ENCODE measurements at places on chromosomes 6 and 20.

GRCh38 chr6:104095661-104096416, 763.9 kb downstream of the HACE1 start:
- DNase-seq = no peak

- DNase-seq = no peak
Observed at GRCh38 chr6:26336355-26337198, 28.4 kb upstream of the BTN3A2 start.

DNA sequence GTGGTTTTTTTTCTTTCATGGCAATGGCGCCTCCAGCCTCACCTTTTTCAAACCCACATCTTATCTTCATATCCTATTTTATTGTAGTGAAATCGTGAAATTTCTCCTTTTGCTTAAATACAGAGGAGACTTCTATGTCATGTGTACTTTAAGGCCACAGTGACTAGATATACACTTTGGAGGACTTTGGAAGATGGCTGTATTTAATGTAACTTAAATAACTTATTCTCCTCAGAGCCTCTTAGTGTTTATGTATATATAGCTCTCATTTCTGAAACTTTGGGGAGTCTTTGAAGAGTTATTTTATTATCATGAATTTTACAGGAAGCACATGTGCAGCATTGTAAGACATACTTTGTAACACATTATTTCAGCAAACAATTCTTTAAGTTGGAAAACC, 968 bp downstream of the LAMA2 start:
- no peak for DNase-seq

DNA sequence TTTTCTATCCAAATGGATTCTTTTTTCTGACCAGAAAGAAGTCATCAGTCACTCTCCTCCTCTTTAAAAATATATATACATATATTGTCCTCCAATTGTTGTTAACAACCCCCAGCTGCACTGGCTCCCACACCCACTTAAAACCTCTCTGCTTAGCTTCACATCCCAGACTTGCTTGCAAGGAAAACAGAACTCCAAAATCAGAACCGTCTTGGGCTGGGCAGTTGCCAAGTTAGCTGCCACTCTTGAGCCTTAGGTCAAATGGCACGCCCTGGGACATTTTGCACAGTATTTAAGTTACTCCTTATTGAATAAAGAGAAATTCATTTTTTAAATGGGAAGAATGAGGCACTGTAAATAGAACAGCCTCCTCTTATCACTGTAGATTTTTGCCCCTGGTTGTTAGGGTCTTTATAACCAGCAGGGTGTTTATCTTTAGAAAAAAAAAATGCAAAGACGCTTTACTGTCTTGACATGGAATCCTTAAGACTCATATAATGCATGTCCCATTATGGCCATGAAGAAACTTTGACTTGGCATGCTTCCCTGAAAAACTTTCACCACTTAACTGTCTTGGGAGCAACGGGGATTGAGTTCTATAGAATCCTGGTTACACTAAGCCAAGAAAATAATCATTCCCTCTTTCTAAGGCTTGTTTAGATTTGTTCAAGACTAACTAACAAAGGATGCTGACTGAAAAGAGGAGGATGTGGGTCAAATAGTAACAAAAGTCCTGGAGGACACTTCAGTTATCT, 204.5 kb downstream of the ISM1 start:
- DNase-seq = no peak

- no peak for DNase-seq
Observed at GRCh38 chr6:130136798-130137197, 86.0 kb downstream of the SAMD3 start.

- DNase-seq = no peak
Observed at GRCh38 chr20:34843421-34843820, 18.0 kb upstream of the NCOA6 start.

DNA sequence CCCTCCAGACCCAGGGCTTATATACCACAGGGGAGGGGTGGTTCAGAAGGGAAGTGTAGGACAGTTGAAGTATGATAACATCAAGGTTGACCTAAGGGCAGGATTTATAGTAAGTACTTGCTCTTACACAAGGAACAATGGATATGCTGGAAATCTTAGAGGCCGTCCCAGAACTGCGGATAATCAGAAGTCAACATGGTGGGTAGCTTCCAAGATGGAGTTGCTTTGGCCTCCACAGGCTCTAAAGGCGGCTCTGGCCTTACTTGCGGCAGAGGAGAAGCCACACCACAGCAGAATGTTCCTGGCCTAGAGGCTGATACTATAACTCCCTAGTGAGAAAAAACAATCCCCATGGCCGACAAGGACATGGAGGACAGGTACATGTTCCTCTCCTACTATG, 344.7 kb downstream of the CDC5L start:
- no peak for DNase-seq

GRCh38 chr6:57123111-57123510, 33.1 kb downstream of the ZNF451 start:
- no peak for DNase-seq

DNA sequence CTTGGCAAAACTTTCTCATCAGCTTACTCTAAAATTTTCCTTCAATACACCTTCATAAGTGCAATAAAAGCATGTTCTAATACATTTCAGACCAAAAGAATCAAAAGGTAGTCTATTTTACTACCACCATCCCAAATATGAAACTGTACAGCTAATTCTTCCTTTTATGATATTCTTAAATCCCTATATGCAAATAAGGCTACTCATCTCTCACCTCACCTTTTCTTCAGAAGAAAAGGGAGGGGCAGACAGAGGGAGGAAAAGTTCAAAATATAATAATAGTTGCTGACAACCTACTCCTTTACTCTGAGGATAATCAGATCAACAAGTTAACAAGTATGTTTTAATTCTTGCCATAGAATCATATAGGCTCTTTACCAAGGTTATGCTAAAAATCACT, 7.4 kb downstream of the C6orf120 start:
- DNase-seq = no peak

GRCh38 chr20:15251171-15251570, 913.8 kb upstream of the FLRT3 start:
- DNase-seq = no peak

GRCh38 chr20:53831812-53832211, 238.2 kb upstream of the ZNF217 start:
- no peak for DNase-seq

- no peak for DNase-seq
Observed at GRCh38 chr20:5067877-5068645, 51.7 kb downstream of the PCNA start.

GRCh38 chr6:139475241-139475640, 100.8 kb upstream of the CITED2 start:
- no peak for DNase-seq

- DNase-seq = no peak
Observed at GRCh38 chr6:162150295-162150694, 577.3 kb downstream of the PRKN start.

DNA sequence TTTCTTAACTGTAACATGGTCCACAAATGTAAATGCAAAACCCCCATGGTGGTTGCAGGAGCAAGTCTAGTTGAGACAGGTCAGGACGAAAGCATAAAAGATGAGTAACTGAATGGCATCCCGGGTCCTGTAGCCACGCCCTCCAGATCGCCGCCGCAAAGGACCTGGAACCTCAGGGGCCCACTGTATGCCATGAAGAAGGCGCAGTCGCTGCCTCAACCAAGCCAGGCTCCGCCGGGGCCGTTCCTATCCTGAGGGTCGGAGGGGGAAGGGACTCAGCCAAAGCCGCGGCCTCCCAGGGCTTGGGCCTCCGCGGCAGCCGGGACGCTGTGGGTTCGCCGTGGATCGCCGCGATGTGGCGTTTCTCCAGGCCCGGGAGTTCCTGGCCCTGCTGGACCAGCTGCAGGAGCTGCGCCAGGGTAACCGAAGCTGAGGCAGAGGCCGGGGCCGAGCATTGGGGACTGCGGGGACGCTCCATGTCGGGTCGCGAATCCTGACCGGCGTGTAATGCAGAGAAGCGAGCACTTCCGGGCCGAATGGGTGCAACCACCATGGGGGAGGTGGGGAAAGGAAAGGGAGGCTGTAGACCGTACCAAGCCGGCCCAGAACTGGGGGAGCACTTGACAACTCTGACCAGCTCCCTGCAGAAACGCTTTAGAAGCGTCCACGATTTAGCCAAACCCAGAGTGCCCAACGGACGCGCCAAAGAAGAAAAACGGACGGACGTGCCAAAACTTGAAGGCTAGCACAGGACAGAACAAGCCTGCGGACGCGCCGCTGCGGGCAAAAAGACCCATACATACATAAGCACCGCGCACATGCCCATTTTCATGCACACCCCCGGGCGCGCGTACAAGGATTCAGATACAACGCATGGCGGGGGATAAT, 11.1 kb downstream of the RPL7L1 start:
- DNase-seq = peak; percentile 95

- DNase-seq = no peak
Observed at GRCh38 chr6:967701-968100, 274.8 kb upstream of the EXOC2 start.

DNA sequence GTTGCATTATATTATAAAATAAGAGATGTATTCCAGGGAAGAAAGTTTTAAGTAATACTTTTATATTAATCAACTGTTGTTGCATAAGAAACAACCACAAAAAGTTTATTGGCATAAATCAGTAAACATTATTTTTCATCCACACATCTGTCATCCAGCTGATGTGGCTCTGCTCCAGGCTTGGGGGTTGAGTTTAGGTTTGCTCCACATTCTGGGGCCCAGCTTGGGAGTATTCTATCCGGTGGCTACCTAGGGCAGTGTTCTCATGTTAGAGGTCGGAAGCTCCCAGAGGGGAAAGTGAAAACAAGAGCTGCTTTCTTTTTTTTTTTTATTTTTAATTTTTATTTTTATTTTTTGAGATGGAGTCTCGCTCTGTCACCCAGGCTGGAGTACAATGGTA, 728.4 kb upstream of the FLRT3 start:
- DNase-seq = no peak

GRCh38 chr6:163147994-163148393, 266.5 kb upstream of the QKI start:
- DNase-seq = no peak

GRCh38 chr6:136037242-136037875, 185.9 kb downstream of the PDE7B start:
- DNase-seq = no peak

DNA sequence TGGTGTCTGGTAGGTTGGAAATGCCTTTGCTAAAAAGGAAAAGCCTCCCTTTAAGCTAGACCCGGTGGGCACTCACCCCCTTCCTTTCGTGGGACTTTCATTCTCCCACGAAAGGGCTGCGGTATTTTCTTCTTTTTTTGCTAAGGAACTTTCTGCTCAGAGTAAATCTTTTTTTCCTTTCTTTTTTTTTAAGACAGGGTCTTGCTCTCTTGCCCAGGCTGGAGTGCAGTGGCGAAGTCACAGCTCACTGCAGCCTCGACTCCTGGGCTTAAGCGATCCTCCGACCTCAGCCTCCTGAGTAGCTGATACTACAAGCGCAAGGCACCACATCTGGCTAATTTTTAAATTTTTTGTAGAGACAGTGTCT, 4.0 kb downstream of the TP53TG5 start:
- DNase-seq = no peak

DNA sequence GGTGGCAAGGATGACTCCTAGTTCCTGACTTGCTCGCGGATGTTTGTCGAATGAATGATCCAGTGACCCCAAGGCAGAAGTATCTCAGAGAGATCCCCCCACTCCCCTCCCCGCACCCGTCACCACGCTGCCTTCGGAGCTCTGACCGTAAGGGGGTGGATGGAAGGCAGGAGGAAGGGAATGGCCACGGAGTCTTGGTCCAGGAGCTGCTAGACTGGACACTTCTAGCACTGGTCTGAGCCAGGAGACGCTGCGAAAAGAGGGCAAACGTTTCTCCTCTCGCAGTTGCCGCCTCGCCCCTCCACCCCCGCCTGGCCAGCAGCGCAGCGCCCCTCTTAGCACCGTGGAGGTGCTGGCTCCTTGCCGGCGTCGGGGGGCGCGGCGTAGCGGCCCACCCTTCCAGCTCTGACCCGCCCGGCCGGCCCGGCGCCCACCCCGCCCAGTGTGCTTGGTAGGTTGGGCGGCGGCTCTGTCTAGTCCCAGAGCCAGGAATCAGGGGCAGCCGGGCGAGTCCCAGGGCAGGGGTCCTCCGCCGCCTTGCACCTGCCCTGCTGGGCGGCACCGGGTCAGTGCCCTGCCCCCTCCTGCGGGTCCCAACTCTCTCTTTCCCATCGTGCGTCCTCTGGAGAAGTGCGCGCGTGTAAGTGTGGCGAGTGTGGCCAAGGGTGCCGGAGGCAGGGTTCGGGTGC, 2.4 kb upstream of the DBNDD2 start:
- no peak for DNase-seq

GRCh38 chr6:169854083-169854725, 102.8 kb downstream of the ERMARD start:
- peak; percentile 30 for DNase-seq

- DNase-seq = no peak
Observed at GRCh38 chr6:136517002-136517401, 33.2 kb downstream of the MAP7 start.

GRCh38 chr6:160960839-160961238, 30.7 kb upstream of the MAP3K4 start:
- no peak for DNase-seq

DNA sequence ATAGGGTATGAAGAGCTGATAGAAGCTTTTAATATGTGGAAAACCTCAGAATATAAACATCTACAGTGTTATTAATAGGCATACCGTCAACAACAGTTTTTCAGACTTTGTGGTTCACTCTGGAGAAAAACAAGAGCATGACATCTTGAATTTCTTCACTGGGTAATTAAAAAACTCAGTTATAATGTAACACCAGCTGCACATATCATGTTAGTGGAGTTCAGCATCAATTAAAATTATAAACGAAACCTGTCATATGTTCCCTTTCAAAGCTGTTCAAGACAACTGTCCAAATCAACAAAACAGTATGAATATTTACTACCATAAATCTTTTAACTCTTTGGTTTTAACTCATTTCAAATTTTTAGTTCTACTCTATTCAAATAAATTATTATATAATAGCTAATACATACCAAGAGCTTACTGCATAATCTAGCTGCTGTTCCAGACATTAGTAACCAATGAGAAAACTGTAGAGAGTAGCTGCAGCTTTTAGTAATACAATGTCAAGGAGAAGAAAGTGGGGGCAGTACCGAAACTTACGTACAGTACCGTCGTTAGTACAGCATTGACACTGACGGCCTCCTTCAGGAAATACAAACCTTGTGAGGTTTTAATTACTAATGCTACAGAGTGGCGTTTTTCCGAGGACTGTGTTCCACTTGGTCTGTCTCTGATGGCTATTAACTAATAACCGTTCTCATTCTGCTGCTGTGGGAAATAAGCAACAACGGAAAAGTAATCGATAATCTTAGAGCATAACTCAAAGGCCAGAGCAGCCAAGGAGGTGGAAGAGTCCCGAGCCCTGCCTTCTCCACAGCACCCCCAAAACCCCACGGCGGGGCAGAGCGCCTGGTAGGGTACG, 532 bp upstream of the PM20D2 start:
- DNase-seq = no peak

DNA sequence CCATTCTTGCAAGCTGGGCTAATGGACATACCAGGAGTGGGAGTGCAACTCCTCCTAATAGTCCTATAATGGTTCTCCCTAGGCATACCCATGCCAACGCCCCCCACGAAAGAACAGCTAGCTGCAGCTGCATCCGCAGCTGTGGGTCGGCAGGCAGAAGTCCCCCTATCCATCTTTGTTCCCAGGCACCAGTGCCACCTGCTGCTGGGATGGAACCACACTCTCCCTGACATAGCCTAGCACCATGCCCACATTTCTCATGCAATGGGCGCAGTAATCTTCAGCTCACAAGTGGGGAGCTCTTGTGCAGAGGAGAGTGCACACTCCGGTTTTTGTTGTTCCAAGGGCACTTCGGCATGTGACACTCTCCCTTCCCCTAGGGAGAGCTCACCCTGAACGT, 567.8 kb downstream of the GRIK2 start:
- no peak for DNase-seq

Measured in left lobe of liver (tissue), 2 donors.